Activated CD8-positive, alpha-beta T cell treated with anti-CD3 and anti-CD28 coated beads, Interleukin-2, amount 10 ng/mL, durations not matched to agents 7 days and 5 days (primary cell): ENCODE measurements at places on chromosomes 4 and X. TPM values are rescaled to one million over a fixed set of nuclear protein-coding genes. Genes with fewer than 3 reads are reported as not detected.

DNA sequence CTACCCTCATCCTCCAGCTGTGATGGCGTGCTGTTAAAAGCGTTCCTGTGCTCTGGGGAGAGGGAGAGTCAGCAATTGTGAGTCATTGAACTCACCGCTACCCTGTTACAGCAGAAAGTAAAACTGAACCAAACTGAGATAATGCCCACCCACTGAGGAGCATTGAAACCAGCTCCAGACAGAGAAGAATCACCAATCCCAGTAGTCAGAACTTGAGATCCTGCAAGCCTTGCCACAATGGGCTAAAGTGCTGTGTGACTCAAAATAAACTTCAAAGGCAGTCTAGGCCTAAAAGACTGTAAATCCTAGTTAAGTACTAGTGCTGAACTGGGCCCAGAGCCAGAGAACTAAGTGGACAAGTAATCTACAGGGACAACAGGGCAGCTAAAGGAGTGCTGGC, 1394.2 kb upstream of the DIAPH2 start:
- no peak for DNase-seq

- DNase-seq = no peak
These were observed 31.2 kb downstream of the CCNI start for GRCh38 chr4:77044461-77045150.

GRCh38 chr4:42478509-42478908, 81.2 kb downstream of the SHISA3 start:
- no peak for DNase-seq

GRCh38 chr4:86243750-86244149, 116.1 kb downstream of the MAPK10 start:
- no peak for DNase-seq

- no peak for DNase-seq
These were observed 8.6 kb upstream of the MAML3 start for GRCh38 chr4:140162596-140162995.

DNA sequence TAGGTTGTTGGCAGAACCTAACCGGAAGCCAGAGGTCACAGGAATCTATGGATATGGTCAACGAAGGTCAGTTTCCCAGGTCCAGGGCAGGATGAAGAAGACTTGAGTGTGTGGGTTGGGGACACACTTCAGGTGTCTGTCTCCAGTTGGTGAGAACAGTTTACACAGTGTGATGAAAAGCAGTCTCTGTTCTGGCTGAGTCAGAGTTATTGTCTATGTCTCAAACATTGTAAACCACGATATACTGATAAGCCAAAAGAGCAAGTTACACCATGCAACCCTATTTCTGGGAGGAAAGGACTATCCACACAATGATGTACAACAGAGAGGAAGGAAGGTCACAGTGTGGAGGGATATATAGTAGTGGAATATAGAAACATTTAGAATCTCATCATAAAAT, 187.1 kb upstream of the C1QTNF7 start:
- DNase-seq = no peak

GRCh38 chrX:99192421-99192820, 1217.7 kb downstream of the PCDH19 start:
- no peak for DNase-seq

DNA sequence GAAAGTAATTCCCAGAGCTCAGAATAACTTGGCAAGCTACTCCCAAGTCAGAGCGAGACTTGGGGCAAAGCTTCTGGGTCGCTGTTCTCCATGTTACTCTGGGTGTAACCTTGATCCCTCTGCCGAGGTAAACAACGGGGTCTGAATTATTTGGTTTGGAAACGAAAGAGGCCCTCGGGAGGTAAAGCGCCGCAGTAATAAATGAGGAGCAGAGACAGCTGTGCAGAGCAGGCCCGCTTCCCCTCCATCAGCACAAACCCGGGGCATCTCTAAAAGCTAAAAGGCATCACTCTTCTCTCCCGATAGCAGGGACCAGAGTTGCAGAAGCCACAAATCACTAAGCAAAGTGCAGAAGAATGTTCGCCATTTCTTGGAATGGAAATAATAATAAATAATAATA, 561.5 kb downstream of the BCOR start:
- no peak for DNase-seq

GRCh38 chr4:129136433-129136832, 40.5 kb downstream of the C4orf33 start:
- no peak for DNase-seq

DNA sequence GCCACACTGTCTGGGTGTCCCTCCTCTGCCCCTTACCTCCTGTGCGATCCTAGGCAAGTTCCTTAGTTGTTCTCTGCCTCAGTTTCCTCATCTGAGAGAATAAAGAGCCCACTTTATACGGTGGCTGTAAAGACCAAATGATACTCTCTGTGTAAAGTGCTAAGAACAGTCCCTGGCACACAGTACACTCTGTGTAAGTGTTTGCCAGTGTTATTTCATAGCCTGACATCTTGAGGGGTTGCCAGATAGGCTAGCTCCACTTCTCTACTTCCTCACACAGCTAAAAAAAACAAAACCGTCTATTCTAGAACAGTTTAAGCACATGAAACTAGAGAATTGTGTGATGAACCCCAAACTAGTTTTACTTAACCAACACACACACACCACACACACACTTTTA, 17.1 kb downstream of the SPON2 start:
- DNase-seq = no peak

DNA sequence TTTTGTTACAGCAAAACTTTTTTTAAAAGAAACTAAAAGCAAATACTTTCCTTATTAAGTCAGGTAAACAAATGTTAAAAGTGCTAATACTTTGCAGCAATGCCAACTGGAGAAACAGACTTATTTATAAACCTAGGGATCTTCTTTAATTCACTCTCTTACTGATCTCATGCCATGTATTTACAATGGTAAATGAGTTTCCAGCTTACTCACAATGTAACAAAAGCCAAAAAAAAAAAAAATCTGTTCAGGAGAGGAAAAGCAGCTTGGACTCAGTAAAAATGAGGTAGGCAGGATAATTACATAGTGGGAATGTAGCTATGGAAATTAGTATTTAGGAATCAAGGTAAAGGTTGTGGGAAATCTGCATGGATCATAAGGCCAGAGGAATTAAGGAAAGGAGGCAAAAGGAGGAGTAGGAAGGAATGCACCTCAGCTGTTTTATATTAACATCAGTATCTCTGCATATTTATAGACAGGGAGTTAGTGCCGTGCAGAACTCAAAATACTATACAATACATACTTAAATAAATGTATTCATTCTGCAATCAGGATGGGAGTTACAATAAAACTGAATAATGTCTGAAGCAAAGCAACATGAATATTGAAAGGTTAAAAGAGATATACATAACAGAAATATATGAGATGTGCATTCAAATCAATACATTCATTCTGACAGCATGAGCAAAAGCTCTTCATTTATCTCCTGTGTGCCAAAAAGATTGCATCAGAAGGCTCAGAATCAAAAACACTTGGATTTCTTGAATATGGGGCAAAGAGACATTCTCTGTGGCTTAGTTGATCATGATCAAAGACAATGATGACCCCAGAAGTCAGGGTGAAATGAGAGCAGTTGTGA, 57.9 kb upstream of the ETNPPL start:
- no peak for DNase-seq

- DNase-seq = no peak
These were observed 48.4 kb downstream of the IDS start for GRCh38 chrX:149456476-149457245.

DNA sequence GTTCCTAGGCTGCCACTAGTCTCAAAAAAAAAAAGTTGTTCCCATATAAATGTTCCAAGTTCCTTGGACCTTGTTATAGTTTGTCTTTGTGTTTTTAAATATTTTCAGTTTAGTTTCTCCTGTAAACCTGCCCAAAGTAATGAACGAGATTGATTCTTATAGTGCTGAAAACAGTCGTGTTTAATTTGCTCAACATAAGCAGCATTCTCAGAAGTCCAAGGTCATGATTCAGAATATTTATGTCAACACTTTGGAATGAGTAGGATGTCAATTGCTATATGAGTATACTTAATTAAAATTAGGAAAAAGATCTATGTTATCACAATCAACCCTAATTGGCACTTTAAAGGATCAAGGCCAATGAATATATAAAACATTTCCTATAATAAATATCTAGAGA, 510.9 kb downstream of the PPP4R3C start:
- no peak for DNase-seq

DNA sequence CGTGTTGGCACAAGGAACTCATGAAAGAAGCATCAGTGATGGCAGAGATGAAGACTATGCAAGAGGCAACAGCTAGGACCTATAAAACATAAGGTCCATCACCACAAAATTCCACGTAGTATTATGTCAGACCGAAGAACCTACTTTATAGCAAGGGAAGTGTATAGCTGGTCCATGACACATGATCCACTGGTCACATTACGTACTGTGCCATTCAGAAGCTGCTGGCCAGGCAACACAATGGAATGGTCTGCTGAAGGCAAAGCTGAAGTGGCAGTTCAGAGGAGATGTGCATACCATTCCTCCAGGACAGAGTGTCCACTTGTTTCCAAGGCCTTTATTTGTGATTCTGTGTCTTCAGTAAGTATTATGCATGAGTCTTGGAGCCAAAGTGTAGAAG, 215.5 kb upstream of the UGT8 start:
- no peak for DNase-seq

DNA sequence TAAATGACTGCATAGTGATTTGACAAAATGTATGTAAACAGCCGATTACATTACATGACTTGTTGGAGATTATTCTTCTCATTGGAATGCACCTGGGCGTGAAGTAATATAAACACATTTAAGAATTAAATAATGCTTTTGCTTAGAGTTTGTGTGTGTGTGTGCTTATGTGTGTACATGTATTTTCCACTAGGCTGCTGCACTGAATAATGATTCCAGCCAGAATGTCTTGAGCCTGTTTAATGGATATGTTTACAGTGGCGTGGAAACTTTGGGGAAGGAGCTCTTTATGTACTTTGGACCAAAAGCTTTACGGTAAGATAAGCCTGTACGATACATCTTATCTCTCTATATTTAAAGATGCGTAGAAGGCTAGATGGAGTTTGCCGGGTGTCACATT, 12.6 kb downstream of the NEIL3 start:
- DNase-seq = no peak

DNA sequence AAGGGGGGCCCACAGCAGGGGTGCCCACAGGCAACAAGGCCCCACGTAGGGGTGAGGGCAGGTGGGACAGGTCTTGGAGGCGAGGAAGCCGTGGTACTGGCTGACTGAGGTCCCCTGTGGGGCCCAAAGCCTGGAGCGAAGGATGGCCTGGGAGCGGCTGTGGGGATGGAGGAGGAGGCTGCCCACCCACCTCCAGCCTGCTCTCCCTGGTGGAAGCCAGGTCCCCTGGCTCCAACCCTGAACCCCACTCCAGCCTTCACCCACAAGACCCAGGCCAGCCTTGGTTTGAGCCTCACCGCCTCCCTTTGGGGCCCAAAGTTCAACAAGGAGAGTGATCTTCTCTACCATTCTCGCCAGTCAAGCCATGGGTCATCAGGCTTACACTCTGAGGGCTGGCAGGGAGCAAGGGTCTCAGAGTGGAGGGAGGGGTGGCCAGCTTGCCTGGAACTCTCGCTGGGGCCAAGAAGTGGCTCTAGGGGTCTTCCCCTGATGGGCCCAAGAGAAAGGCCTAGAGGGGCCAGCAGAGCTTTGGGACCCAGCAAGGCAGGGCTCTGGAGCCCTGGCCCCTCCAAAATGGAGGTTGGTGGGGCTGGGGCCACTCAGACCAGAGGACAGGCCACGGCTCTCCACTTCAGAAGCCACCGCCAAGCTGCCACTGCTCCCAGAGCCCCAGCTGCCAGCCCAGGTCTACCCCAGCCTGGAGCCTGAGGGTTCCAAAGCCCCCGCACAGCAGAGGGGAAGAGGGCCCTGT, 5.0 kb downstream of the PNCK start:
- no peak for DNase-seq

GRCh38 chrX:72057331-72057730, 74.4 kb downstream of the RTL5 start:
- no peak for DNase-seq

- no peak for DNase-seq
These were observed 963.1 kb downstream of the RPA4 start for GRCh38 chrX:97846718-97847237.

DNA sequence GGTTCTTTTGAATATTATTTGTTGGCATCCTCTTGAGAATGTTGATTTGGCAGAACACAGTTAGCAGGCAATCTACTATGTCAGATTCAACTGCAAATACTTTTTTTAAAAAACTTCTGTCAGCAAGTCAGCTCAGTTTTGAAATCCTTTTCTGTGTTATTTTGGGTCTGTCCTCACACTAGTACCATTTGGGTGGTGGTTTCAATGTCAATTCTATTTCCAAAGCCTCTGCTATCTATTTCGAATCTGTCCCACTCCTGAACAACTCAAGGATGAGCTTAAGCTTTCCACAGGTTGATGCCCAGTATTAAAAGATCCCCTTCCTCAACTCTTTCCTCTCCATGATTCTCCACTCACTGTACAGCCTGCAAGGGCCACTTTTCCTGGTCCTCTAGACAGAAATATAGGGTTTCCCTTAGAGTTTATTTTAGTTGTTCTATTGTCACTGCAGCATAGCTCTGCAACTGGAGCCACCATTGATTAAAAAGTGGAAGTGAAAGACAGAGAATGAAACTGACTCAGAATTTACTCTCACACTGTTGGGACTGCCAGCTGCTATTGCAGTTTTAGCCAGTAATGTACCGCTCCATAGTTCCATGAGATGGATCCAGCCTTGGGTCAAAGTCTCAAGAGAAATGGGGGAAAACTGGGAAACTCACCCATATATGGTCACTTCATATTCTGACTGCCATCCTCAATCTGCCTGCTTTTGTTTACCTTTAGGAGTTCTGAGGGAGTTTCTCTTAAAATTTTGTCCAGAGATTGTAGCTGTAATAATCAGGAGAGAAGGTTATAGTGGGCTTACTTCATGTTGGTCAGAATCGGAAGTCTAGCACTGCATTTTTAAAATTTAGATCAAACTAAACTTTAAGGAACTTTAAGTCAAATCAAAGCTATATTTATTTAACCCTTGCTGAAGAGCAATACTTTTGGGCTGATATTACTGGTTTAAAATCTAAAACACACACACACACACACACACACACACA, 14.6 kb downstream of the HDX start:
- no peak for DNase-seq

- no peak for DNase-seq
These were observed 33.9 kb upstream of the SLC7A11 start for GRCh38 chr4:138275963-138276621.

DNA sequence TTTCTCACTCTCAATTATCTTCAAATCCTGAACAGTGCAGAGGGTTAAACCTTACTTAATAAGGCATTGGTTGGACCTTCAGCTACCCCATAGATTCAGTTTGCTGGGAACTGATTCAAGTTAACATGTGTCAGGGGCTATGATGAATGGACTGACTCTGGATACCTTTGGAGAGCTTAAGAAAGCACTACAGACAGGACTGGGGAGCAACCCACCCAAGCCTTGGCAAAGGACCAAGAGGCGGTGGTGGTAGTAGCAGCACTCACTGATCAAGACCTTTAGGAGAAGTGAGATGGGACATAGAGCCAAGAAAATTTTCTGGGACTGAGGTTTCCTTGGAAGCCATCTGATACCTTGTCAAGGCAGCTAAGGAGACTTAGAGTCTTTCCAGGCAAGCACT, 43.0 kb upstream of the TAPT1 start:
- DNase-seq = no peak

- DNase-seq = peak; percentile 69
These were observed 107.5 kb upstream of the RPL34 start for GRCh38 chr4:108512615-108513505.

The KLHL4 gene
- total RNA-seq = not detected

The BCAP31 gene
- total RNA-seq = 155 TPM

The MAGEA2B gene
- total RNA-seq = not detected

The SPATA18 gene
- total RNA-seq = 0.34 TPM

The ACSL1 gene
- total RNA-seq = 8.7 TPM

The ARHGAP36 gene
- total RNA-seq = not detected

The SLC10A3 gene
- total RNA-seq = 30.8 TPM

The HDX gene
- total RNA-seq = 2.1 TPM

The GPR119 gene
- not detected for total RNA-seq

The NDST3 gene
- total RNA-seq = not detected

The TGIF2LX gene
- not detected for total RNA-seq
